ENCODE measurements at places on chromosomes 5 and 9. TPM values are rescaled to one million over a fixed set of nuclear protein-coding genes. Genes with fewer than 3 reads are reported as not detected.
A peak's percentile ranks its signal among the peaks of the same experiment; 100 is the strongest.

Gene IRX1
- 11.8 TPM for polyA plus RNA-seq

Gene MRPL22
- polyA plus RNA-seq = 98.1 TPM

Gene WNT8A
- polyA plus RNA-seq = not detected

Gene KIF20A
- polyA plus RNA-seq = 34.4 TPM

Gene CDKN2A
- 20.8 TPM for polyA plus RNA-seq

Gene C9orf153
- 0.09 TPM for polyA plus RNA-seq

Gene MGAT1
- polyA plus RNA-seq = 78.9 TPM

Gene P4HA2
- polyA plus RNA-seq = 36.1 TPM

Gene FOXD4L5
- not detected for polyA plus RNA-seq

Gene MEGF10
- not detected for polyA plus RNA-seq

Gene OR1J2
- not detected for polyA plus RNA-seq

Gene POC5
- 7.3 TPM for polyA plus RNA-seq

- DNase-seq = no peak
Observed at GRCh38 chr9:121638399-121638798, 13.0 kb upstream of the DAB2IP start.

- no peak for DNase-seq
Observed at GRCh38 chr5:157689942-157690689, 18.8 kb downstream of the C5orf52 start.

GRCh38 chr9:94811074-94811473, 84.6 kb downstream of the AOPEP start:
- DNase-seq = no peak

DNA sequence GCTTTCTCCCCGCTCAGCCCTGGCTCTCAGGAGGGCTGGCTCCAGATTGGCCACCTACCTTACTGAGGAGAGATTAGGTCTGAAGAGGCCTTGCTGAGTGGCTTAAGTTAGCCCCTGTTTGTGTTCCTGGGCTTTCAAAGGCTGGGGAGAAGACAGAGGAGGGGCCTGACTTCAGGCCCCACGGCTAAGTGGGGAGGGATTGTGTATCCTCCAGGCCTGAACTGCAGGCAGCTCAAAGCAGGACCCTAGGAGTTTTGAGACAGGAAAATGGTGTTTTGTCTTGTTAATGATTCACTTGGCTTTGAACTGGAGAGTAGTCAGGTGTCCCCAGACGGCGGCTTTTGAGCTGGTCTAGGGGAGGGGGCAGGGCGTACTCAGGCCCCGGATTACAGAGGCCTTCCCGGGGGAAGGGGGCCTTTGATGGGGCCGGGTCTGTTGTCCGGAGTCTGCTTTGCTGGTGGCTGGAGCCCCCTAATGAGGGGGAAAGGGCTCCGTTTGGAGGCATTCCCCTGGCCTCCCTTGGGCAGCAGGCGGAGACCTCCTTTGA, 162.0 kb upstream of the SMIM23 start:
- no peak for DNase-seq

DNA sequence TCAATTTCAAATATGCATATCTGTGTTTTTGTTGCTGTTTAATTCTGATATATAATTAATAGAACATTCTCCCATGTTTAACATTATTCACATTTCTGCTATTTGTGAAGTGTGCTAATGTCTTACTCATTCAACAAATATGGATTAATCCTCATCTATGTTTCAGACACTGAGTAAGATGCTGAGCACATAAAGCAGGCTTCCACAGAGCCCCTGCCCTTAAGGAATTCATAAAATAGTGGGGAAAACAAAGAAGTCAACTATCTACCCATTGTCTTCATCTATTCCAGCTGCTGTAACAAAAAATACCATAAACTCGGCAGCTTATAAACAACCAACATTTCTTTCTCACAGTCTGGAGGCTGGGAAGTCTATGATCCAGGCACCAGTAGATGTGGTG, 333.3 kb downstream of the SEMA5A start:
- peak; percentile 57 for DNase-seq

DNA sequence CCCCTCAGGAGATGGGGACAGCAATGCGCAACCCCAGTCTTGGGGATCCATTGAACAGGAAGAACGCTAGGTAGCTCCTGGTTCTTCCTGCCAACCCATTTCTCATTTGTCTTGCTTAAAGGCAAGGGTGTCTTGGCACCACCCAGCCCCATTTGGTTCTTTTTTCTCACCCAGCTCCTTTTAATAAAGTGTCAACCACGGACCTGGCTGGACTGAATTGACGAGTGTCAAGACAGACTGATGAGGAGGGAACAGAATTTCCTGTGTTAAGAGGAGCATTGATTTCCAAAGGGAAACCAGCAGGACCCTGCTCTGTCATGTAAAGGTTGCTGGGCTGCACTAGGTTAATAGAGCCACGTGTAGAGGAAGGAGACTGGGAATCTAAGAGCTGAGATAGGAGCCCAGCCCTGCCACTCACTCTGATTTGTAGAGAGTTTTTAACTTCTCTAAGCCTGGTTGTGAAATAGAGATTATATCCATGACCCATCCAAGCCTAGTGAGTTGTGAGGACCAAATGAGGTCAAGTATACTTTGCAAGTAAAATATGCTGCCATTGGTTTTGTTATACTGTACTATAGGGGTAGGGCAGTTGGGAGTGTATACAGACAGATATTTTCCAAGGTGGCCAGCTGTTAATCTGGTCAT, 33.7 kb downstream of the OSTF1 start:
- DNase-seq = no peak

- no peak for DNase-seq
Observed at GRCh38 chr5:97454015-97454414, 271.0 kb upstream of the RIOK2 start.

- no peak for DNase-seq
Observed at GRCh38 chr5:56313004-56313531, 79.9 kb upstream of the ANKRD55 start.

DNA sequence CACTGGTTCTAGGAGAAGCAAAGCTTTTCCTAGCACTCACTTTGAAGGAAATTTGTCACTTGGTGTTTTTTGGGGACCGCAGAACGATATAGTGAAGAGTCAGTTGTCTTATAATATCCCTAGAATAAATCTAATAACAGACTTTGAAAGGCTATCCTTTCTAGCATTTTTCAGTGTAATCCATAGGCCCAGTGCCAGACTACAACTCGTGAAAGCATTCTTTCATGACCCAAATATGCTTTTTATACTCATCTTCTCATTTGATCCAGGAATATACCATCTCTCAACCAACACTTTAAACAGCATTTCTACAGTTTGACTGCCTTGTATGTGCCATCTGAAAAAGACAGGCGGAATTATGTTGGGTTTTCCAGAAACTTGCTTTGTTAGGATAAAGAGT, 104.0 kb downstream of the ERCC6L2 start:
- no peak for DNase-seq

DNA sequence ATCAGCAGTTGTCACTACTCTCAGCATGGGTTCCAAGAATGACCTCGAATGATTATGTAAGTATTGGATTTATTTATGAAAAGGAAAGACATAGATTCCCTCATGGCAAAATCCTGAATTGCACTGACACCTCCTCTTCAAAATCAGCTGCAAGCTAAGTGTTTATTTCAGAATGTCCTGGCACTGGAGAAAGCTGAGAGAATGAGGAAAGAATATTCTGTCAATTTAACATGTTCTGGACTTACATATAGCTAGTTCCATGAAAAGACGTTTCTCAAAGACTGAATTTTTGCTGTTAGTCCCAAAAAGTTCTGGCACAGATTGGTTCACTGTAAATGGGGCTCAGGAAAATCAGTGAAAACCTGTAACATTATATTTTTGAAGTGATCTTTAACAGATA, 120.3 kb downstream of the NREP start:
- DNase-seq = no peak

DNA sequence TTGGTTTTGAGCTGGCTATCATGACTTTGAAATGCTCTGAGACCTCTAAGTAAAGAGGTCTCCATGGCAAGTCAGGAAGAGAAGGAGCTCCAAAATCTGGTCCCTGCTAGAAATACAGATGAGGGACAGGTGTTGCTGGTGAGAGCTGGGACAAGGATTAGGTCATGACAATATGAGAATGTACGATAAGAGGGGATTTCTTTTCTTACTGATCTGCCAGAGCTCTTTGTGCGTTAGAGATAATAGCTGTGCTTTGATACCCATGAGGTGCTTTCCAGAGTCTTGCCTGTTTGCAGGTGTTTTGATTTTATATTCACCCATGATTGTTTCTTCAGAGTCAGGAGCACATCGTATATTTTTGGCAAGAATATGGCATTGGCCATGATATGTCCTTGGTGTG, 56.5 kb downstream of the ANKRD33B start:
- no peak for DNase-seq

DNA sequence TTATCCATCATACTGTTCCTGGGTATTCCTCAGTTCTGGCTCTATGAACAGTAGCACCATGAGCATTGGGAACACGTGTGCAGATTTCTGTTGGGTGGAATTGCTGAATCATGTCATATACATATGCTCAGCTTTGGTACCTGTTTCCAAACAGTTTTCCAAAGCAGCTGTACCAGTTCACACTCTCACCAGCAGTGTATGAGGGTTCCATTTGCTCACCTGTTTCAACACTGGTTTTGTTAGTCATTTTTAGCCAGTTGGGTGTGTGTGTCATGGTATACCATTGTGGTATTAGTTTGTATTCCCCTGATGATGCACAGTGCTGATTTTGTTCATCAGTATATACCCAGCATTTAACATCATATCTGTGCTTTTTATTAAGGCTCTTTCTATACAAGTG, 56.7 kb upstream of the ECM2 start:
- DNase-seq = no peak

GRCh38 chr5:61678966-61679365, 346.9 kb downstream of the ZSWIM6 start:
- DNase-seq = no peak

DNA sequence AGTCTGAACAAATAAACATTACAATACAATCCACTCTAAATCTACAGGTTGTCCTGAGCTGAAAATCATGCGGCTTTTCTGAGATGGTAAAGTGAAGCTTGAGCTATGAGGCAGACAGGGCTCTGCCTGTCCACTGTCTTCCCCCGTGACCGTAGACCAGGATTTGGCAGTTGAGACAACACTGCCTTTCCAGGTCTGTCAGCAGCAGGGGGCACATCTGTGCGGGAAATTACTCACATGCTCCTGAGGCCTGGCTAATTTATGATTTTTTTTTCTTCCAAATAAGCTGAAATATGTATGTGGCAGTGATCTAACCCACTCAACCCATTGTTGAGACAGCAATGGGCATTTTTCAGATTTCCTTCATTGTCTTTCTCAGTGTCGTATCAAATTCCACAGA, 307.9 kb downstream of the FBXL7 start:
- DNase-seq = no peak

- no peak for DNase-seq
Observed at GRCh38 chr5:138352722-138353559, 456 bp downstream of the KDM3B start.

DNA sequence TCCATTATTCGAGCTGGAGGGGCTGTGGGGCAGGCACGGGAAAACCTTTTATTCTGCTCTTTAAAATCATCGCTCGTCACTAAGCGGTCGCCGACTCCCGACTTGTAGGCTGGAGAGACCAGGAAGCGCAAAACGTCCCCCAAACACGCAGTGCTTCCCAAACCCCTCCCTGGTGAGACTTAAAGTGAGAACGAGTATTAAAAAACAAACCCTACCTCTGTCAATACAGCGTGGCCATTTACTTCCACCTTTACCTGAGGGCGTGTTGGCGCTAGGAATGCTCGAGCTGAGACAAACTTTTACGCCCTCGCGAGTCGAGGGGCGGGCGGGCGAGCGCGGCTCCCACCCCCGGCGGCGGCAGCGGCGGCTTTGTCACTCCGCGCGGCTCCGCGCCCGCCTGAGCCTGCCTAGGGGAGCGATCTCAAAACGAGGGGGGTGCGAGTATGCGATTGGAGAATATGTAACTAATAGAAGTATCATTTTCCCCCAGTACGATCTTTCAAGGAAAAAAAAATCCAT, at the start of gene NR2F1-AS1:
Gene NR2F1-AS1, minus strand, starts transcription at position 293 of the 519 bp plus-strand sequence.
- DNase-seq = no peak

DNA sequence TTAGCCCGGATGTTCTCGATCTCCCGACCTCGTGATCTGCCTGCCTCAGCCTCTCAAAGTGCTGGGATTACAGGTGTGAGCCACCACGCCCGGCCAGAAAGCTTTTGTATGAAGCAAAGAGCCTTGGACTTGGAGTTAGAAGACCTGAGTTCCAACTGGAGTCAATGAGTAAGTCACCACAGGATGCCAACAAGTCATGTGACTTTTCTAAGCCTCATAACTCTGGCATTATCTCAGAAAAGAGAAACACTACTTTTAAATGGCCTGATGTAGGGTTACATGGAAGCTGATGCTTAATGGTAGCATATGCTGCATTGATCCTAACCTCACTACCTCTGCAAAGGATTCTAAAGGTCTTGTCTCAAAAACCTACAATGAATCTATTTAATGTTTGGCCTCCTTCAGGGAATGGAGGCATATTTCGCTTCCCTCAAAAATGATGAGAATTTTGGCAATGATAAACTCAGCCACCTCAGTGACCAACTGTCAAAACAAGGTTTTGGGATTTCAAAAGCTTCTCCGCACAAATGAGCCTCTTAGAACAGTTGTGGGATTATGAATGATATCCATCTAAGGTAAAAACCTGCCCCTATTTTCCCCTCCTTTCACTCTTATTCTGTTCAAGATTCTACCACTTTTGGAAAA, 236.8 kb downstream of the ACTL7B start:
- no peak for DNase-seq

DNA sequence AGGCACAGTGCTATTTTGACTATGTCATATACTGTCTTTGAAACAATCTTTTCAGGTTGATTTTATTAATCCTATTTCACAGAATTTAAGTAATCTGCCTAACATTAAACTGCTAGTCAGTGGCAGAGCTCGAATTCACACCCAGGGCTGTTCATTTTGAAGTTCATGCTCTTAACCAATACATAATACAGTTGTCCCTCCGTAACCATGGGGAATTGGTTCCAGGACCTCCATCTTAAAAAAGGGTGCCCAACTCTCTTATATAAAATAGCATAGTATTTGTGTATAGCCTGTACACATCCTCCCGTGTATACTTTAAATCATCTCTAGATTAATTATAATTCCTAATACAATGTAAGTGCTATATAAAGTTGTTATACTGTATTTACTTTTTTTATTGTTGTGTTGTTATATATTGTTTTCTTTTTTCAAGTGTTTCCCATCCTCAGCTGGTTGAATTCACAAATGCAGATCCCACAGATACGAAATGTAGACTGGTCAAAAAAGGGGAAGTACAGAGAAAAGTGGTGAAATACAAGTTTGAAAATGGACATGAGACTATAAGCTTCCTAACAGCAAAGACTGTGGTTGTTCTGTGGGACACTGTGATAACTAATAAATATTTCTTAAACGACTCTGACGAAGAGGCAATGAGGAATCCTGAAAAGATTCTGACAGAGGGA, 18.3 kb downstream of the RFX3 start:
- DNase-seq = no peak

- DNase-seq = no peak
Observed at GRCh38 chr5:82593481-82593880, 315.3 kb upstream of the RPS23 start.

- no peak for DNase-seq
Observed at GRCh38 chr5:97498657-97499056, 315.6 kb upstream of the RIOK2 start.

- DNase-seq = no peak
Observed at GRCh38 chr9:118644066-118644465, 725.2 kb downstream of the BRINP1 start.
